ENCODE measurements at places on chromosomes 16 and 17. TPM values are rescaled to one million over a fixed set of nuclear protein-coding genes. Genes with fewer than 3 reads are reported as not detected.
A peak's percentile ranks its signal among the peaks of the same experiment; 100 is the strongest.

Gene CHST5
- 21.2 TPM for polyA plus RNA-seq

Gene MILR1
- polyA plus RNA-seq, result 3.8 TPM

Gene HSD17B1
- 2.0 TPM for polyA plus RNA-seq

DNA sequence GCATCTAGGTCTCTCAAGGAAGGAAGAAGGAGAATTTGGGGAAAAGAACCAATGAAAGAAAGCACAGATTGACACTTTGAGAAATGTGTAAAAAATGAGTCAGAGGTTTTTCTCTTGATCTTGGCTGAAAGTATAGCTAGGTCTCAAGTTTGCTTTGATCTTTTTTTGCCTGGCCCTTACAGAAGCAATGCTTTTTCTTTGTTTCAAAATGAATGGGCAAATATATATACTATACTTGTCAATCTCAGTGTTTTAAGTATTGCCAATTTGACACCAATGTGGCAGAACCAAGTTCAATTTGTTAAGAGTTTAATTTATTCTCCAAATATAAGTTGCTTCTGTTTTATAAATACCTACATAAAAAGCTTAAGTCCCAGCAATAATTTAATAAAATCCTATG, 119.6 kb downstream of the PPM1E start:
- H3K27me3 ChIP-seq, result no peaks in the 10 kb centered on the region
- H3K36me3 ChIP-seq, result no peaks in the 10 kb centered on the region
- H3K4me1 ChIP-seq, result no peaks in the 10 kb centered on the region
- no peak overlapping the region for H3K4me3 ChIP-seq
- no peak for DNase-seq

GRCh38 chr16:56281249-56281805, 90.0 kb downstream of the GNAO1 start:
- H3K4me1 ChIP-seq, result peaks cover 2% of the 10 kb centered on the region
- H3K36me3 ChIP-seq, result no peaks in the 10 kb centered on the region
- H3K27ac ChIP-seq, result no peak overlapping the region
- no peak overlapping the region for H3K4me3 ChIP-seq

DNA sequence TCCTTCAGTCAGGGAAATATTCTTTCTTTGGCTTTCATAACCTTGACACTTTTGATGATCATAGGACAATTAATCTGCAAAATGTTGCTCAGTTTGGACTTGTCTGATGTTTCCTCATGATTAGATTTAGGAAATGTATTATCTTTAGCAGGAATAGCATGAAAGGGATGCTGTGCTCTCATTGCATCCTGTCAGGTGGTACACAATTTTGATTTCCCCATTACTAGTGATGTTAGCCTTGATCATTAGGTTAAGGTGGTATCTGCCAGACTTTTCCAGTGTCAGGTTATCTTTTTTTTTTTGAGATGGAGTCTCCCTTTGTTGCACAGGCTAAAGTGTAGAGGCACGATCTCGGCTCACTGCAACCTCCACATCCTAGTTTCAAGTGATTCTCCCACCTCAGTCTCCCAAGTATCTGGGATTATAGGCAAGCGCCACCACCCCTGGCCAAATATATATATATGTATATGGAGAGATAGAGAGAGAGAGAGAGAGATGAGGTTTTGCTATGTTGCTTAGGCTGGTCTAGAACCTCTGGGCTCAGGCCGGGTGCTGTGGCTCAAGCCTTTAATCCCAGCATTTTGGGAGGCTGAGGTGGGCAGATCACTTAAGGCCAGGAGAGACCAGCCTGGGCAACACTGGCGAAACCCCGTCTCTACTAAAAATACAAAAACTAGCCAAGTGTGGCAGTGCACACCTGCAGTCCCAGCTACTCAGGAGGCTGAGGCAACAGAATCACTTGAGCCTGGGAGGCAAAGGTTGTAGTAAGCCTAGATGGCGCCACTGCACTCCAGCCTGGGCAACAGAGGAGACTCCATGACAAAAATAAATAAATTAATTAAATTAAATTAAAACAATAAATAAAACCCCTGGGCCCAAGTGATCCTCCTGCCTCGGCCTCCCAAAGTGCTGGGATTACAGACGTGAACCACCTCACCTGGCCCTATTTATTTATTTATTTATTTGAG, 15.8 kb upstream of the CAVIN1 start:
- H3K36me3 ChIP-seq, result no peaks in the 10 kb centered on the region
- H3K4me1 ChIP-seq, result peaks cover 12% of the 10 kb centered on the region
- no peak overlapping the region for H3K4me3 ChIP-seq
- no peaks in the 10 kb centered on the region for H3K27me3 ChIP-seq
- no peak overlapping the region for H3K27ac ChIP-seq

- no peak overlapping the region for H3K27ac ChIP-seq
- no peak for DNase-seq
- peaks cover 6% of the 10 kb centered on the region for H3K36me3 ChIP-seq
- H3K27me3 ChIP-seq, result no peaks in the 10 kb centered on the region
These were observed 97.1 kb downstream of the ITFG1 start for GRCh38 chr16:47363761-47364160.

DNA sequence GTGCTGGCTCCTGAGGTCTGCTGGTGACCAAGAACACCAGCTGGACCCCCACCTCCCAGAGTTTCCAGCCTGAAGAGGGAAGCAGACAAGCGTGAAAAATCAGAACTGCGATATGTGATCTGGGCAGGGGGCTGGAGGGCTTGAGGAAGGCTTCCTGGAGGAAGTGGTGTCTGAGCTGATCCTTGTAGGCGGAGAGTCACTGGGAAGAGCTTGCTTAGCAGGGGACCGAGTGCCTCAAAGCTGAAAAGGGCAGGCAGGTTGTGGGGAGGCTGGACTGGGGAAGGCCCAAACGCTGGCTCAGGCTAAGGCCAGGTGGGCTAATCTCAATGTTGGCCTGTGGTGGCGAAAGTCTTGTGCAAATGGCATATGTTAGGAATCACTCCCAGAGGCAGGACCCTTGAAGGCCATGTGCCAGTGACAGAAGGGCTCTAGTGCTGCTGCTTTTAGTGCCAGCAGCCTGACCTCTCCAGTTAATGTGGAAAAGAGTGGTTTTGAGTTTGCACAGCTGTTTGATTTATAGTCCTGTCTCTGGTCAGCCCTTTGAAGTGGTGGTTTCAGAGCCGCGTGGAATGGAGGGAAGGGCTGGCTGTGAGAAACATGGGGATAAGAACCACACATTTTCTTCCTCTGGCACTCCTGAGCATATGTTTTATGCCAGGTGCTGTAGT, 85.3 kb upstream of the LGALS9 start:
- H3K36me3 ChIP-seq, result no peaks in the 10 kb centered on the region
- no peaks in the 10 kb centered on the region for H3K27me3 ChIP-seq
- no peak for DNase-seq
- H3K4me1 ChIP-seq, result peaks cover 8% of the 10 kb centered on the region

DNA sequence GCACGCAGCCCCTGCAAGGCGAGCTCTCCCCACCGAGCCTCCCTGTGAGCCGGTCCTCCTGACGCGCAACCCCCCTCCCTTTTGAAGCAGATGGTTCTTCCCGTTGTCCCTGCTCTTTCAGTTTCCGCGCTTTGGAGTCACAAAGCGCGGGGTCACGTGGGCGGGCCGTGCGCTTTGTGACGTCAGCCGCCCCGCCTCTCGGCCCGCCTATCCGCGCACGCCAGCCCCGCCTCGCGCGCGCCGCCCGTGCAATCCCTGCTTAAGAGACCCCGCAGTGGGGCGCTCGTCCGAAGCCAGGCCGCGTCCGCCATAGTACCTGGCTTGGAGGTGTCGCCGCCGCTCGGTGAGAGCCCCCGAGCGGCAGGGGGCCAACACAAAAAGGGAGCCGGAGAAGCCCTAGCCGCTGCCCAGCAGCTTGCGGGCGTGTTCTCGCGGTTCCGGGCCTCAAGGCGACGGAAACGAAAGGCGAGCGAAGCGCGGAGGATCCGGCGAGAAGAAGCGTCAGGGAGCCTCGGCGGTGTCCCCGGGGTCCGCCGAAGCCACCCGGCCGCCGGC, at the start of gene RBBP6:
RBBP6 (plus strand) TSS at position 272 of the 555 bp plus-strand sequence. CDS start 1,061 bp downstream, outside the sequence.
- peak within 1 kb of the TSS; percentile 100 for H3K27ac ChIP-seq
- peak within 1 kb of the TSS; percentile 99 for H3K4me3 ChIP-seq
- H3K36me3 ChIP-seq, result no peaks in the 10 kb centered on the region
- peak; percentile 99 for DNase-seq
